H1 (cell line): ENCODE measurements at places on chromosomes 3 and 15.
A peak's percentile ranks its signal among the peaks of the same experiment; 100 is the strongest.

DNA sequence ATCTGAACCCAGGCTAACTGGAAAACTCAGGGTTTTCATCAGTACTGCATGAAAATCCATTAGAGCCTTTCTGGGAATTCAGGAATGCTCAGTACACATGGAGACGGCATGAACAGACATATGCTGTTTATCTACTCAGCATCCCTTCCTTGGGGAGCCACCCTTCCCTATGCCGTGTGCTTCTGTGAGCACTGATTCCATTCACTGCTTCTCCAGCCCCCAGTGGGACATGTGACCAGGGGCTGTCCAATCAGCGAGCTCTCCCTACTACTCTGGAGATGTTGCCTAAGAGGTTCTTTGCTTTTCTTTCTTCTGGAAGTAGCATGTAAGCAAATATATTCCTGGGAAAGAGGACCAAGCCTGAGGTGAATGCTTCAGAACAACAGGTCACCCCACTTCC, 5.6 kb upstream of the PCOLCE2 start:
- DNase-seq, result no peak

DNA sequence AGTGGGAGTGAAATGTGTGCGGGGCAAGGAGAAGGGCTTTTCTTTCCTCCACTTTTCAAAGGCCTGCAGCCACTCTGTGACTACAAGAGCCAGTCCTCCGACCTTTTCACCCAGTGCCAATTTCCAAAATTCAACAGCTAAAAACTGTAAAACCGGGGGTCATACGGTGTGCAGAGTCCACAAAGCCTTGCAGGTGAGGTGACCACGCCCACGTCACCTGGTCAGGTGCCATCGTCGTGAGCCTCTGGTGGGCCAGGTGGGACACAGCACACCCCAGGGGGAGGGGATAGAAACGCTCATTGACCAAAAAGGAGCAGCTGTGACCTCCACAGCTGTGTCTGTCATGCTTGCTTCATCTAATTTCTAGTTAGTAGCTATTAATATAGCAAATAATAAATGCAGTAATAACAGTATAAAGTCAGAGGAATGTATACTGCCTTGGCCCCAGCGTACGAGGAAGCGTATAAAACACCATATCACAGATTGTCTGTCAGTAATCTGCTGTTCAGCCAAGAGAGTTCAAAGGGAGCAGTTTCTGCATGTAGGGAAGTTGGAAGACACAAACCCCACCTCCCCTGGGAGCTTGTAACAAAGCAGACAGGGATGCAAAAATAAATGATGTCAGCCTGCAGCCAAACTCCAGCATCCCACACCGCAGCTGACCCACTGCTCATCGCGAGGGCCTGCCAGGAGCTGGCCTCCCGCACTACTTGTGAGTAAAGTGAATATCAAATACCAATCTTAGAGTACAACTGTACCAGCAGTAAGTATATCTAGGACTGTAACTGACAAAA, 86.7 kb downstream of the VGLL4 start:
- no peak for DNase-seq

DNA sequence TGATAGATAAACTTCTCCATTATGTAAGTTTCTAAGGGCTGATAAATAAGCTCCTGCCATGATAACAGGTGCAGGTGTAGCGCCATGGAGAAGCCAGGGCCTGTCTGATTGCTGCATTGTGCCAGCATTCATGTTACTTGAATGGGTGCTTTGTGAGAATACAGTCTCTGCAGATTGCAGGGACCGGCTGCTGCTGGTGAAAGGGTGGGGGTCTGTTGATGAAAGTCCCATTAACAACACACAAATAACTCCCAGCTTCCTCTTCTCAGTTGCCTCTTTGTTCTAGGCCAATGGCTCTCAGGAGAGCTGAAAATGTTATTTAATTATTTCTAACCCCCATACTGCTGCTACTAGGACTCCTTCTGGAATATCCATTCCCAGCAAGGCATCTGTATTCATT, 77.2 kb downstream of the RTP4 start:
- DNase-seq, result no peak

DNA sequence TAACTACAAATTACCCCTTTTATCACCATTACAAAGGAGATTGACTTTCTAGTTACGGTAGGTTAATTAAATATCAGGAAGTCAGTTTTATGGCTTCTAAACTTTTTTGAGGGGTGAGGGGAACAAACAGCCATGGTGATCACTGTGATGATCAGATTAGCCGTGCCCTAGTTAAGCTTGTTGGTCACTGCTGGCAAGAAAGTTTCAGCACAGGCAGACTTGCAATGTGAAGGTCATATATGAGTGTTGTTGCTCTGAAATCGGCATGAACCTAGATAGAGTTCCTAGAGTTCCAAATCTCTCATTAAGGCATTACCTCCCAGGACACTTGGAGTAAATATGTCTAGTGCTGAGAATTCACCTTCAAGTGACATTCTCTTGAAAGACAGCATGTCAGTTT, 156.6 kb downstream of the GHSR start:
- DNase-seq, result no peak

GRCh38 chr3:9750556-9751411, 1.0 kb downstream of the OGG1 start:
- no peak for DNase-seq

DNA sequence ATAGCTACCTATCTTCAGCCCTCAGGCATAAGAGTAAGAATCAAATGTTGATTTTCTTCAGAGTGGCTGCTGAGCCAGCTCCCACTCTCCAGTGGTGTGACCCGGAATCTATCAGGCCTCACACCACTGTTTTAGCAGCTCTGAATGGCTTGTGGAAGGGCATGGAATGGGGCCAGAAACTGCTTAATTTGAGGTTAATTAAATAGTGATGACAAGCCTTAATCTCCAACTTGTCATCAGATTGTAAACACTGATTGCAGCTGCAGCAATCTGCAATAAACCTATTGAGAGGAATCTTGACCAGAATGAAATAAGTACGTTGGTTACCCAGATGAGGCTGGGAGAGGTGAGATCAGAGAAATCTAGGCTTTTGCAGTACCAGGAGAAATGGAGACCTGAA, 317.4 kb downstream of the FHIT start:
- no peak for DNase-seq

DNA sequence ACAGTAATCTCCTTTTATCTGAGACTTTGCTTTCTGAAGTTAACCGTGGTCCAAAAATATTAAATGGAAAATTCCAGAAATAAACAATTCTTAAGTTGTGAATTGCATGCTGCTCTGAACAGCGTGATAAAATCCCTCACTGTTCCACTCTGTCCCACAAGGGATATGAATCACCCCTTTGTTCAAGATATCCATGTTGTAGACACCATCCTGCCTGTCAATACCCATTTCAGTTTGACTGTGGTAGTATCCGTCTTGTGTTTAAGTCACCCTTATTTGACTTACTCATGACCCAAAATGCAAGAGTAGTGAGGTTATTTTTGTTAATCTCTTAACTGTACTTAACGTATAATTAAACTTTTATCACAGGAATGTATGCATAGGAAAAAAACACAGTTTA, 435.0 kb downstream of the SHQ1 start:
- DNase-seq, result no peak

DNA sequence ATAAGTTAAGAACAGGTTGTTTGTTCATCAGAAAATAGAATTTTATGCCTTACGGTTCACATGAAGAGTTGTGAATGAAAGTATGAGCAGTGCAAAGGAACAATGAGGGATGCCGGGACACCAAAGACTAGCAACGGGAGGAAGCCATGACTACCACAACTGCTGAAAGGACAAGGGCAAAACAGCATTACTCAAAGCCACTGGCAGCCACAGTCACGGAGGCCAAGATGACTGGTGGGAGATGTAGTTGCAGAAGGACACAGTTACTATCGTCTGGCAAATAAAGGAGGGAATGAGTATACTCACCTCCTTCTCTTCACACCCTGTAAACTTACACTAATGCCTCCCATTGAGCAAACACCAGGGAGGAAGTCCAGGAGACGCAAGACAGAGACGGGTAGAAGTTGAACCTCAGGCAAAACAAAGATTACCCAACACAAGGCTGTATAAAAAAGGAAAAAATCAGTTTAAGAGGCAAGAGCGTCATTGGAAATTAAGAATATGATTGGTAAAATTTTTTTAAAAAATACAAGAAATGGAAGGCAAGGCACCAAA, 675.5 kb downstream of the FHIT start:
- no peak for DNase-seq

DNA sequence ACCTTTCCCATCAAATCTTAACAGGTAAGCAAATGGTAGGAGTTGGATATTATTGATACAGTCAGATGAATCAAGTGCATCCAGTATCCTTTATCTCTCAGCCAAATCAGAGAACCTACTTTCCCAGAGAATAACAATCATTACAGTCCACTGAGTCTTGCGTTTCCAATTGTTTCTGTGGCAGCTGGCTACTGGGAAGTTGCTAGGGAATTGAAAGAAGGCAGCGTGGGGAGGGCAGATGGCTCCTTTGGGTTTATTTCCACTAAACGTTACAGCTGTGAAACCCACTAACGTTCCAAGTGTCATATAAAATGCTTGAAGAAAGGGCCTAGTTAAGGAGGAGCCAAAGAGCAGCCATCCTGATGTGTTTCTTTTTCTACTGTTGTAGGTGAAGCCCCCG, 78.4 kb downstream of the WDR72 start:
- no peak for DNase-seq

- no peak for DNase-seq
Observed at GRCh38 chr15:58311556-58311955, 120.2 kb upstream of the LIPC start.

- no peak for DNase-seq
Observed at GRCh38 chr3:186719945-186720739, 3.0 kb downstream of the KNG1 start.

DNA sequence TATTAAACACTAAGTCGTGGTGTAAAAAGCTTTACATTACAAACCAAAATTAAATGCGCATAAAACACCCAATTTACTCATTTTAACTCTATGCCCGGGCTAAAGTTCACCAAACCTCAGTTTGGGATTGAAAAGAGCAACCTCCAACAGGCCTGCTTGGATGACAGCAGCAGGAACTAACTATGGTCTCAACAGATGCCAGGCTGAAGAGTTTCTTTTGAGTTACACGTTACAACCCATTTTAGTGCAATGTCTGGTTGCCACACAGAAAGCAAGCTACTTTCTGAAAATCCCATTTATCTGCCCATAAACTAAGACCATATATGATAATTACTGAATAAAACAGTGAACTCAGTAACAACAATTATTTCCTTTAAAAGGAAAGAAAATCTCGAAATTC, 2.2 kb downstream of the SATB1 start:
- no peak for DNase-seq

DNA sequence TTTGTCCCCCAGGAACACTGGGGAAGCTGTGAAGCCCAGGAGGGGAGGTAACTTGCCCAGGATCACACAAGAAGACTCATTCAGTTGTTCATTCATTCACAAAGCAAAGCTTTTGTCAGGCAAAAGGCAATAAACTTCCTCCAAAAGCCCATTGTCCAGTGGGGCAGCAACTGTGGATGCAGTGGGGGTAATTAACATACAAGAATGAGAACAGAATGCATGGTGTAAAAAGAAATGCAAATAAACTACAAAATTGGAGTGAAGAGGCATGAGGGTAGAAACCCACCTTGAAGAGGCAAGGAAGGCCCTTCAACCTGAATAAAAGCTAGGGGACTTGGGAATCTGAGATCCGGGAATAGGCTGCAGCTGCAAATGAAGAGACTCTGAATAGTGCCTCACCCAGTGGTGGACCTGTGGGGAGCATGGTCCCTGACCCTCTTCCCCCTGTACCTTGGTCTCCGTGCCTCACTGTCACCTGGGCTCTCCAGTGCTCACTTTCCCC, 363.6 kb downstream of the CLSTN2 start:
- DNase-seq, result peak; percentile 50

GRCh38 chr3:181719991-181720680, 8.4 kb downstream of the SOX2 start:
- DNase-seq, result no peak

DNA sequence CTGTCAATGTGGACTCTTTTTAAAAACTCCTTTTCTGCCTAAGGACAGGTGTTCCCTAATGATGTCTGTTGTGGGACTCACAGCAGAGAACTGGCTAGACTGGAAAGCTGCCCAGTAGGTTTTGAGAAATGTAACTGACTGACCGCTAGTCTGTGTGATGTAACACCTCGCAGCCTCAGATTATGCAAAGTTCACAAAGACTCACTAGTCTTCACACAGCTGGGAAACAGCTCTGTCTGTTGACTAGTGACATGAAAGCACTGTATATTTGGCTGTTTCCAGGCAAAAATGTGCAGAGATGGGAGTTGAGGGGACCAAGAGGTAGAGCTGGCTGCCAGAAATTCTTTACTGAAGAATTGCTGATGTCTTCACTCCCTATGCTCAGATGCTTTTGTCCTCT, 10.3 kb downstream of the PDZRN3 start:
- no peak for DNase-seq

DNA sequence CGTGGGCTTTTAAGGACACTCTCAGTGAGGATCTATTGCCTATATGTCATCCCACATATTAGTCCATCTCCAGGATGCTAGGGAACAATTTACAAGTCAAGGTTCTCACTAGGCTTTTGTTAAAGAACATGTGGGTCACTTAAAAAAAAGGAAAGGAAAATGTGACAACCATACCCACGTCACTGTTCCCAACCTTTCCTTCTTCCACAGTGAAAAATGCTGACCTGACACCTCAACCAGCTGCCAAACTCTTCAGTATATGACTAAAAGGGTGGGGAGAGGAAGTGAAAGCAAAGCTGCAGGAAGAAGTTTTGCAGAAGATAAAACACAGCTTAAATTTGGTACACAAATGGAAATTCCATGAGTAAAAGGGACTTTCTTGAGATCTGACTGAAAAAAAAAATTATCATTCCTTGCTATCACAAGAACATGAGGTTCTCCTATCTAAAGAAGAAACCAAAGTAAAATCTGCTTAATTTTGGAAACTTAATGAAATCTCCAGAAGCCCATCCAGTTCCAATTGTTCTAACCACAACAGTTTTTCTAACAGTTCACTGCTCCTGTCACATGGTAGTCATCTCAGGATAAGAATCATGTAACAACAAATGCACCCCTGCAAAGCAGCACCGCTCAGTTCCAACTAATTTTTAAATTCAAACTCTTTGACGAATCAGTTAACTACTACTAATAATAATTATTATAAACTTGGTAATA, 117.0 kb upstream of the TSPAN3 start:
- no peak for DNase-seq
